ENCODE measurements at places on chromosomes 4 and X.

DNA sequence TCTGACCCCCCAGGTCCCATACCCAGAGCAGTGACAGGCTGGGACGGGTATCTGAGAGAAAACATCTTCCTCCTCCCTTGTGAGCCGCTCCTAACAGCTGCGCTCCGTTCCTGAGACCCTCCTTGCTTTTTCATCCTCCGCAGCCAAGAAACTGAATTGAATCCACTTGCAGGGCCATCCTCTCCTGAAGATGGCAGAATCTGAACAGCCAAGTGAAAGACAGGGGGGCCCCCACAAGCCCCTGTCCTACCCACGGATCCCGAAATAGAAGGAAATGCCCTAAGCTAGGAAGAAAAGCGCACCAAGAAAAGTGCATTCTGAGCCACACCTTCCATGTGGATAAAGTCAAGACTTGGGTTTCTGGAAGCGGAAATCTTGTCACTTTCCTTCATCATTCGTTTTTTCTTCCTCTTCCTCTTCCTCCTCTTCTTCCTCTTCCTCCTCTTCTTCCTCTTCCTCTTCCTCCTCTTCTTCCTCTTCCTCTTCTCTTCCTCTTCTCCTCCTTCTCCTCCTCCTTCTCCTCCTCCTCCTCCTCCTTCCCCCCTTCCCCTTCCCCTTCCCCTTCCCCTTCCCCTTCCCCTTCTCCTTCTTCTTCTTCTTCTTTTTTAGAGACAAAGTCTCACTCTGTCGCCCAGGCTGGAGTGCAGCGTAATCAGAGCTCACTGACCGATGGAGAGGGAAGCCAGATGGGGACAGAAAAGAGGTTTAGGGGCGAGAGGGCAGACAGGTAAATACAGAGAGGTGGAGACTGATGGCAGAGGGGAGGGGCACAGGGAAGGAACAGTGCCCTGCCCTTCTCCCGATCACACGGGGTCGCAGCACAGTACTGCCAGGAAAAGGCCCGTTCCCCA, 86.0 kb upstream of the WWC2 start:
- no peak for DNase-seq

- no peak for DNase-seq
Observed at GRCh38 chrX:124362761-124363160, 16.4 kb downstream of the SH2D1A start.

DNA sequence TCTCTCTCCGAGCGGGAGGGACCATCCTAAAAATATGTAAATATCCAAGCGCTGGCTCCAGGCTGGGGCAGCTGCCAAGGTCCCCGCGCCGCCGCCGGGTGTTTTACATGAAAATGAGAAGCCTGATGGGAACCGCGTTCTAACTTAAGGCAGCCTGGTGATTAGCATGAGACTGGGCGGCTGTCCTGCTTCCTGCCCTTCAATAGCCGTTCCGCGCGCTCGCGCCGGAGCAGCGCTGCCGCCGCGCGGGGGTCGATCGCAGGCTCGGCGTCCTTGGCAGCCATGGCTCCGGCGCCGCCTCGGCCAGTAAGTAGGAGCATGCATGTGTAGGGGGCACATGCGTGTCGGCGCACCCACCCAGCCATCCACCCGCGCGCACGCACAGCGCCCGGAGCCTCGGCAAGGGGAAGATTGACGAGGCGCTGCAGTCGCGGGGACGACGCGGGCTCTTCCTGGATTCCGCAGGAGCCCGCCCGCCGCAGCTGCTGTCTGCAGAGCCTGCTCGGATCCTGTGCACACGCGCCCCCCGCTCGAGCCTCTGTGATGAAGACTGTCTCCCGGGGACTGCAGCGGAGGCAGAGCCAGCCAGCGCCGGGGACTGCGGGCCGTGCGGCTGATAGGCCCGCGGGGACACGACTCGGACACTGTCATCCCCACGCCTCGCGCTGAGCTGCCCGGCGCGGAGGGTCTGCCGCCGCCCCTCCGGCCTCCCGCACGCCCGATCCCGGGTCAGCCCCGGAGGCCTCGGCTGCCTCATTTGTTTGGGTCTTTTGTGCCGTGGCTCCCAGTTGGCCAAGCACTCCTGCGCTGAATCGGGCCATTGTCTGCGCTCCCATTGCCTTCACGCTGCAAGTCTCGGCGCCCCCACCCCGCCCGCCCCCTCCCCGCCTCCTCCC, 734 bp downstream of the STOX2 start:
- DNase-seq, result peak; percentile 23

- DNase-seq, result no peak
Observed at GRCh38 chr4:2848449-2848848, 4.8 kb downstream of the ADD1 start.

- no peak for DNase-seq
Observed at GRCh38 chrX:151962034-151962433, 12.4 kb downstream of the GABRE start.

DNA sequence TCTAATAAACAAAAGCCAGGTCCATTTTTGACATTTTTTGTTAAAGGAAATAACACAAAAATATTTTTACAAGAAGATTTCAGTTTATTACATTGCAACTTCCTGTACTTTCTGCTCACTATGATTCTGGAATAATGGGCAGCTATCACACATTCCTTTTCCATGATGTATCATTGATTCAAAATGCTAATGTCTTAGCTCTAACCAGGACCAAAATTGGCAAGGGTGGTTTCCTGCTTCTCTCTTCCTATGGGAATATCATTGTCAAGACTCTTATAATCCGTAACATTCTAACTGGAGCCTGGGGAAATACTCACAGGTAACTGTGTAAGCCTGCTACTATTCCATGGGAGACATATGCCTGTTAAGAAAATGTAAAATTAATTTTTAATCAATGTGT, 218.6 kb downstream of the DCAF12L2 start:
- DNase-seq, result no peak

GRCh38 chrX:86148594-86148993, 343 bp downstream of the DACH2 start:
- DNase-seq, result no peak

DNA sequence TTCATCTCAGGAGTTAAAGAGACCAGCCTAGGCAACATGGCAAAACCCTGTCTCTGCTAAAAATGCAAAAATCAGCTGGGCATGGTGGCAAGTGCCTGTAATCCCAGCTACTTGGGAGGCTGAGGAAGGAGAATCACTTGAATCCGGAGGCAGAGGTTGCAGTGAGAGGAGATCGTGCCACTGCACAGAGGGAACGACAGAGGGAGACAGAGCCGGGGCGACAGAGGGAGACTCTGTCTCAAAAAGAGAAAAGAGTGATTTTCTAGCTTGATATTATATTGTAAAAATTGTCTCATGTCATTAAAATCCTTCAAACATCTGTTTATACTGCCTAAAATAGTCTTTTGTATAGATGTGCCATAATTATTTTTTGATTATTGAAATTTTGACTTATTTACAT, 225.4 kb upstream of the AGA start:
- no peak for DNase-seq

GRCh38 chr4:90226734-90227133, 99.5 kb downstream of the CCSER1 start:
- DNase-seq, result no peak

- peak; percentile 24 for DNase-seq
Observed at GRCh38 chr4:88457307-88458103, 586 bp downstream of the HERC5 start.

DNA sequence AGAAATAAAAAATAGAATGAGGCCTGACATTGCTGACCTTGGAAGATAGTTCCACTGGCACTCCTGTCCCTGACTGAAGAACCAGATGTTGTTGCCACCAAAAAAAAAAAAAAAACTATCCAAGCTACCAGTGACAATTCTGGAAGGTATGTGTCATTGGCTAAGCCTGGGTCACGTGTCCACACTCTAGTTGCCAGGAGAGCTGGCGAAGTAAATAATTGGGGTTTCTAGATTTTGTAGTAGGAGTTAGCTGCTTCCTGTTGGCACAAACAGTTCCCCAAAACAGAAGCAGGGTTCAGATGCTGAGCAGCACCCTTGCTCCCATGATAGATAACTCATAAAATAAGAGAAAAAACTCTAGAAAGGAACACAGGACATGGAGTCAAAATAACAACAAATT, 20.5 kb downstream of the MND1 start:
- DNase-seq, result no peak

DNA sequence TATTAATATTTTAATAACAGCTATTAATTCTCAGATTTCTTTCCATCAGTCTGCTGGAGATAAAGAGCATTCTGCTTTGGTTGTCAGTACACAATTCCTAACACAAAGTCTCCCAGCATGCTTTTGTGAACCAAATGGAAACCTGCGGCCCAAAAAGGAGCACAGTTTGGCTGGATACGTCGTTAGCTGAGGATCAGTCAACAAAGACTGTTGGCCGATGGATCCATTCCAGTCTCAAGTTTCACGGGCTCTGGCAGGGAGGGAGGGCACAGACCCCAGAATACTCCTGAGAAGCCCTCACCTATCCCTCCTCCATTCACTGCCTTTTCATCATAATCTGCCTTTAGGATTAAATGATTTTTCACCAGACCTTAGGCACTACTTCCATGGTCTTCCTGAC, 26.3 kb upstream of the PRSS48 start:
- no peak for DNase-seq

DNA sequence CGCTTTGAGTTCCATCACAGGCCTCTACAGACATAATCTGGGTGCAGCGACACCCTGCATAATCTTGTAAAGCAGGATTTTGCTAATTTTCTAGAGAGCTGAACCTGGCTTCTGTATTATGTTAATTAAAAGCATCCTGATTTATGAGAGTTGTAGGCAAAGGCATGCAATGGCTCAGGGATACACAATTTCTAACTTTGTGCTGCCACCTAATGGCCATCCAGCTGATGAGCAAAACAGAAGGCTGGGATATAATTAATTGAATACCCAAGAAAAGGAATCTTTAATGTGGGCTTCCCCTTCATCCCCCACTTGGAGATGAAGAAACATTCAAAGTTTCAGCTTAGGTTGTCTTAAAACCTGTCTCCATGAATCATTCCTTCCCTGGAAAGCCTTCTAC, 78.1 kb downstream of the BMP15 start:
- DNase-seq, result no peak

DNA sequence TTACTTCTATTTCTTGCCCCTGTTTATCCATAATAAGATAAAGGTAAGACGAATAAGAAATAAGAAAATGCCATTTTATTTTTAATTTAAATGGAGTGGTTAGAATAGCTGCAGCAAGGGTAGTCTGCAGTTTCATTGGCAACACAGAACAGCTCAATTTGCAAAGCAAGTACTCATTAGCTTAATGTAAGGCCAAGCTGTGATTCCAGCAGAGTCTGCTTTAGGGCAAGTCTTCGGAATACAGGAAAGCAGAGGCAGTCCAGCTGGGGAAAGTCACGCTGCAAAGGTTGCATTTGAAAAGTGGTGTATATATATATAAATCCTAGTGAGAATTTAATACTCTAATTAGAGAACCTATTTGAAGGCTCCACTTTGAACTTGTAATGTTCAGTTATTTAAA, 59.0 kb downstream of the ANXA10 start:
- DNase-seq, result no peak

DNA sequence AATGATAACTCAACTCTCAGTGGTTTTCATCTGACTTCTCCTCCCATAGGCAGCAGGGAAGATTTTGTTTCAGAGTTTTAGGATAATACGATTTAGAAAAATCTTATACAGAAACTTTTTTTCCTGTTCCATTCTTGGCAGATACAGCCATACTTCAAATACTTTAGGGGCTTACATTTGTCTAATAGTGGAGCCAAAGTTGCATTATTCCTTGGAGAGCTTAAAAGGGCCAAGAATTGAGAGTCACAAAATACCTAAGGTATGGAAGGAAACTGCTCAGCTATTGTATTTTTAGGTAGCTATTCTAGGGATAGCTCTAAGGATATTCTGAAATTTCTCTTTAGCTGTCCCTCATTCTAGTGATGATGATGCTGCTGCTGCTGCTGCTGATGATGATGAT, 132.9 kb upstream of the PTCHD1 start:
- no peak for DNase-seq

GRCh38 chrX:55908661-55909212, 191.2 kb downstream of the RRAGB start:
- peak; percentile 36 for DNase-seq

DNA sequence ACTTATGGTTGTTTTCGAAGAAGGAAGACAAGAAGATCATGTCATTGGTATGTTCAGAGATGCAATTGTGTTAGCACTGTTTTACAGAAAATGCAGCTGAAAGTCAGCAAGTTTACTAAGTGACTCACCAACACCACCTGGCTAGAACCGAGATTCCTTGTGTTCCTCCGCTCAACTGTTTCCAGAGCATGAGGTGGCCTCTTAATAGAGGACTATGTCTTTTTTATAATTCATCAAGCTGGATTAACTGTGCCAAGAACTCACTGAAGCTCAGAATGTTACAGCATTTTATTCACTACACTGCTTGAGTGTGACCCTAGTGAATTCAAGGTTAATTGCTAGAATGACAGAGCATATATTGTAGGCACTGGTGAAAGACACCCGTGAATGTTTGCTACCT, 1573.5 kb upstream of the TENM3 start:
- no peak for DNase-seq

DNA sequence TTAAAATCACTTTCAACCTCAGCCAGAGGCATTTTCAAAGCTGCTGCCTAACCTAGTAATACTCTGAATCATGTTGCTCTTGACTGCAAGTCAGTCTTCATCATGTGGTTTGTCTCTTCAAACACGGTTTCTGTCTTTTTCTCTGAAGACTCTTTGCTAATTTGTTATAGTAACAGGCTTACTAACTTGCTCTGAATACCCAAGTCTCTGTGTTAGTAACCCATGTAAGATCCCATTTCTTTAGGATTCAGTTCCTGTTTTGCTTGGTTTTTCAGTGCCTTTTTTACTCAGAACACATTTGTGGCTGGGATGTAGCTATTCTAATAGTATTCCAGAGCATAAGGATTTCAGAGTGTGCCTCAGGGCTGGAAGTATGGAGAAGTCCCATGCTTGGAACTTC, 1450.6 kb upstream of the IGFBP7 start:
- no peak for DNase-seq

GRCh38 chr4:150457802-150458201, 124.1 kb upstream of the MAB21L2 start:
- no peak for DNase-seq

DNA sequence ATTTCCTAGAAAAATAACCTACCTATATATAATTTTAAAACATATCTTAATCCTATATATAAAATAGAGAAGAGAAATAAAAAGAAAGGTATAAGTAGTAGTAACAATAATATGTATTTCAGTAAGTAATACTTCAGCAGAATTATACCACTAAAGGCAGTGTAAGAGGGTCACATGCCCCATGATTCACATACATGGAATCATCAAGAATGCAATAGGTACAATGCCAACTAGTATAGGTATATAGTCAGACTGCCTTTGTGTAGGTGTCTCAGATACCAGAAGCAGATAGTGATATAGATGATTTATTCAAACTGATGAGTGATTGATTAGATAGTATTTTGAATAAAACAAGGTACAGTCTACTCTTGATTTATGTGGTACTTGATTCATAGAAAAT, 9.4 kb downstream of the AIMP1 start:
- no peak for DNase-seq

- no peak for DNase-seq
Observed at GRCh38 chr4:112593438-112594133, 43.1 kb downstream of the ZGRF1 start.

DNA sequence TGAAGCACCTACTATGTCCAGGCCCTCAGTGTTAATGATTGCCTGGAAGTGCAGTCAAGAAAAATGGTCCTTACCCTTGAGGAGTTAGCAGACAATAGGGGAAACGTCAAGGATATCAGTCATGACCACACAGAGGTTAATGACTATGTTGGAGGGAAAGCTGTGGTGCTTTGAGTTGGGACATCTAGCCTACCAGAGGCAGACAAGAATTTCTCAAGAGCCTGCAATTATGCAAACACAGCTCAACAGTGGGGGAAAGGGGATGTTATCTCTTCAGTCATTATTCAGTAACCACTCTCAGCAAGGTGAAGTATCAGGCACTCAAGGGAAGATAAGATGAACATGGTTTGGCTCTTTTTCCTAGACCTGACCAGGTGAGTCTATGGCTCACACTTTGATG, 7.0 kb upstream of the FGFBP1 start:
- DNase-seq, result no peak

Measured in NCI-H510A treated with DMSO at 0.1 percent for 48 hours (cell line).